ENCODE measurements at places on chromosomes 11 and 22. TPM values are rescaled to one million over a fixed set of nuclear protein-coding genes. Genes with fewer than 3 reads are reported as not detected.

DNA sequence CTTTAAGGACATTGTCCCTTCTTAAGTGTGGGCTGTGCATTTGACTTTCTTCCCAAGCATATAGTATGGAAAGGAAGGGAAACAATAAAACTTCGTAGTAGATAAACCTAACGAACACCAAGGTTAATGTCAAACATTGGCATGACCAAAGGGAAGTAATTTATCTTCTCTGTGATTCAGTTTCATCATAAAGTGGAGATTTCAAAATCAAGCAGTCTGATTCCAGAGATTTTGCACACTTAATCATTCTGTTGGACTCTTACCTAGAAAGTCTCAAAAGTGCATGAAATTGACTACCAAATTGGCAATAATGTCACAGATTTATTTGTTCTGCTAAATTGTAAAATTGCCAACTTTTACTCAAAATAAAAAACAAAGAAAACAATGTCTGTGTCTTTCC is 559.7 kb downstream of the JRKL start:
- no peak for ATAC-seq

GRCh38 chr22:48937032-48937639 is 890.5 kb downstream of the BRD1 start:
- no peak for ATAC-seq

DNA sequence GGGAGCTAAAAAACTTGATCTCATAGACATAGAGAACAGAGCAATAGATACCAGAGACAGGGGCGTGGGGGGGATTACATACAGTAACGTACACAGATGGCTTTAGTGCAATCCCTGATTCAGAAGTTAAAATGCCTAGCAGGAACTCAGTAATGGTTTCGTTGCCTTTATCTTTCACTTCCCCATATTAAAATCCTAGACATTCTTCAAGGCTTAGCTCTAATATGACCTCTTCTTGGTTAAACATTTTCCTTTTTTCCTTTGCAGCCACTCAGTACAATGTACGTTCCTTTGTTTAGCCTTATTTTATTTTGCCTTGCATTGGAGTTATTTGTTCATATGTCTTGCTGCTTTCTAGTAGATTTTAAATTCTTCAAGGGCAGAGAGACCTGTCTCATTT is 104.9 kb downstream of the C11orf87 start:
- ATAC-seq: no peak

- no peak for ATAC-seq
Measured at GRCh38 chr22:42644422-42645340, 4.3 kb upstream of the ATP5MGL start.

GRCh38 chr22:50576070-50576469 is 2.2 kb downstream of the CPT1B start:
- no peak for ATAC-seq

- ATAC-seq: no peak
Measured at GRCh38 chr22:22865311-22866072, 22.1 kb upstream of the IGLL5 start.

- ATAC-seq: no peak
Measured at GRCh38 chr11:66476841-66477251, 3.4 kb upstream of the DPP3 start.

- ATAC-seq: peak; percentile 61
Measured at GRCh38 chr11:112113539-112114457, 27.1 kb downstream of the SDHD start.

DNA sequence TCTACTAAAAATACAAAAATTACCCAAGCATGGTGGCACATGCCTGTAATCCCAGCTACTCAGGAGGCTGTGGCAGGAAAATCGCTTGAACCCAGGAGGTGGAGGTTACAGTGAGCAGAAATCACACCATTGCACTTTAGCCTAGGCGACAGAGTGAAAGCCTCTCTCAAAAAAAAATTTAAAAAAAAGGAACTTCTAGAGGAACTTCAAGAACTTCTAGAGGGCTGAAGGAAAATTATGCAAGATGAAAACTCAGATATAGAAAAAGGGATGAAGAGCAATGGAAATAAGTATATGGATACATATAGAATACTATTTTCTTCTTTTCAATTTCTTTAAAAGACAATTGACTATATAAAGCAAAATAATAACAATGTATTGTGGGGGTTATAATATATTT is 51.2 kb upstream of the PRR5 start:
- ATAC-seq: no peak

GRCh38 chr22:27250886-27251285 is 550.7 kb downstream of the MN1 start:
- no peak for ATAC-seq

- ATAC-seq: no peak
Measured at GRCh38 chr11:69211920-69212797, 56.4 kb downstream of the SMIM38 start.

DNA sequence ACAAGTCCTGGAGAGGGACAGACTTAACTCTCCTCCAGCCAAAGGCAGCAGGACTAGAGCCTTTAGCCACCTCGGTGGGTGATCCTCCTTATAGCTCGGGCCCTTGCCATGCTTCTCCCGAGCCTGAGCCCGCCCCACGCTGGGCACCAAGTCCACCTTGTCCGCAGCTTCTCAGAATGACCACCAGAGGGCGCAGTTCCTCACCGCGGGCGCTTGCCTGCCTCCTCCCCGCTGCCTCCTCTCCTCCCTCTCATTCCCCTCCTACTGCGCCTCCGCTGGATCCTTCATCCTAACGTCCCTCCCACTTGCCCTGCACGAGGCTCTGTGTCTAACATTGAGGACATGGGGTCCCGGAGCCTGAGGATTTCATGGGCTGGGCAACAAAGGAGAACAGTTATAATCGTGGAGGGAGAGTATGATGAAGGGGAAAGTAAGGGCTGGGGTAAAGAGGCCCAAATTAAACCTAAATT is 11.3 kb upstream of the MOGAT2 start:
- peak; percentile 81 for ATAC-seq

GRCh38 chr22:50339945-50340879 is 2.9 kb upstream of the PPP6R2 start:
- ATAC-seq: no peak

GRCh38 chr11:63132985-63133775 is 10.8 kb downstream of the SLC22A24 start:
- no peak for ATAC-seq

MOV10L1 gene
- not detected for total RNA-seq

SAA1 gene
- total RNA-seq: not detected

KCNQ1 gene
- total RNA-seq: 0.23 TPM

CD59 gene
- total RNA-seq: 167 TPM

SLC22A8 gene
- 0.23 TPM for total RNA-seq

SSTR3 gene
- 0.25 TPM for total RNA-seq

TMPRSS5 gene
- total RNA-seq: 1.5 TPM

OR2D2 gene
- 1.4 TPM for total RNA-seq

OTOG gene
- total RNA-seq: not detected

All from motor neuron (in vitro differentiated cells).